ENCODE measurements at places on chromosomes 1 and 21.

GRCh38 chr1:3142236-3142635 lies 73.2 kb downstream of the PRDM16 start:
- no peak for DNase-seq

GRCh38 chr1:86489242-86489878 lies 20.6 kb downstream of the CLCA1 start:
- DNase-seq: no peak

DNA sequence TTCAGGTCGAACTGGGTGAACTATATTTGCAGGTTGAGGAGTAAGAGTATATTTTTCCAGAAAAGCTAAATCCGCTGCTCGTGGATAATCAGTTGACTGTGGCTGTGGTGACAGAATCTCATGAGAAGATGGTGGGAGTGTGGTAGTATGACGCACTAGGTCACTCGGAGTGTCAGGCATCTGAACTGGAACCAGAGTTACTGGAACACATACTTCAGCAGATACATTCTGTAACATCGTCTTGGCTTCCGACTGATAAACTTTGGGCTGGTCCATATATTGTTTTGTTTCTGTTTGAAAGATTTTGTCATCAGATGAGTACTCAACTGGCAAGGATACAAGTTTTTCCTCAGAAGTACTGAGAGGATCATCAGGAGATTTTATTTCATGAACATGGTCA lies 13.0 kb upstream of the ASPM start:
- no peak for DNase-seq

DNA sequence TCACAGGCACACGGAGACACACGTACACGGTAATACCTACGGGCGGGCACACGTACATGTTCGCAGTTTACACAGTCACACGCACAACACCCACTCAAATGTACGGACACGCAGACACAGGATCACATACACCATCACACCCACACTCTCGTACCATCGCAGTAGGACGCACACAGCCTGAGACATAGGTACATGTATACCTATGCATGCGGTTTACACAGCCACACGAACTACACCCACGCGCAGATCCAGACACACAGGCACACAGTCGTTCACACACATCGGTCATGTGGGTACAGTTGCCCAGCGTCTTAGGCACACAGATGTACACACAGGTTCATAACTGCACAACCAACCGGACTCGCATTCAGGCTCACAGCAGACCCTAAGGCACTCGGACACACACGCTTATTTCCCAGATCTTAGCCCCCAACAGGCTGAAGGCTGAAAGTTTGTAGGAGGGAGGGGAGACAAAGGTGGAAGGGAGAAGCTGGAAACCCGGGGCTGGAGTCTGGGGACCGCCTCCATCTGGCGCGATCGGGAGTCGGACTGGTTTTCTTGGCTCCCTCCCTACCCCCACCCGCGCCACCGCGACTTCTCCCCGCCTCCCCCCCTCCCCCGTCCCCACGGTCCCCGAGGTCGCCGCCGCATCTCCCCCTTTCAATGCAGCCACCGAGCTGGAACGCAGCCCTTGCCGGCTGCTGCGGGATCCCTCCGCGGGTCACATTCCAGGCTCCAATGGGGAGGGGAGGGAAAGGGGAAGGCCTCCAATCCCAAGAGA lies 51.9 kb upstream of the SYNC start:
- no peak for DNase-seq

DNA sequence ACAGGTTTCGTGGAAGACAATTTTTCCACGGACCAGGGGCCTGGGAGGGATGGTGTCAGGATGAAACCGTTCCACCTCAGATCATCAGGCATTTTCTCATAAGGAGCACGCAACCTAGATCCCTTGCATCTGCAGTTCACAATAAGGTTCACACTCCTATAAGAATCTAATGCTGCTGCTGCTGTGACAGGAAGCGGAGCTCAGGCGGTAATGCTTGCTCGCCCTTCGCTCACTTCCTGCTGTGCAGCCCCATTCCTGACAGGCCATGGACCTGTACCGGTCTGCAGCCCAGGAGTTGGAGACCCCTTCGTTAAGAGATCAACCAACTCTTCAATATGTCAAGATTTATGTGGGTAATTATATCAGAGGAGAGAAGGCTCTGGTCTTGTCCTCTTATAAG lies 3.3 kb upstream of the DHX9 start:
- no peak for DNase-seq

- DNase-seq: no peak
Observed at GRCh38 chr1:164579381-164579780, 20.4 kb downstream of the PBX1 start.

DNA sequence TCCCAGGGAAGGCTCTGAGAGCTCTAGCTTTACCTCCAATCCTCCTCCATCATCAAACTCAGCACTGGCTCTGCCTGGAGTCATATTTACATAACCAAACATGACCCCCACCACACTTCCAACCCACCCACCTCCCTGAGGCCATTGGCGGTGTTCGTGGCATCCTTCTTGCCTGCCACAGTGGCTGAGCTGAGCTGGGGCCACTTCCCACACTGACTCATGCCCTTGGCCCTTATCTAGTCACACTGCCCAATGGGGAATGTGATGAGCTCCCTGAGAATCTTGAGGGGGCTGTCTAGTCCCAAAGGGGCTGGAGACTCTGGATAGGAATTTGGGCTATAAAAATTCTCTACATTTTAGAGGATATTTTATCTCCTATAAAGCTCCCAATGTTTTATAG lies 230.9 kb upstream of the IRF2BP2 start:
- no peak for DNase-seq

- no peak for DNase-seq
Observed at GRCh38 chr1:66578841-66579240, 44.9 kb downstream of the SGIP1 start.

- DNase-seq: no peak
Observed at GRCh38 chr1:105072850-105073249, 1323.2 kb downstream of the AMY1C start.

Measured in HFF-Myc (cell line).